ENCODE measurements at places on chromosomes 1 and 21.

DNA sequence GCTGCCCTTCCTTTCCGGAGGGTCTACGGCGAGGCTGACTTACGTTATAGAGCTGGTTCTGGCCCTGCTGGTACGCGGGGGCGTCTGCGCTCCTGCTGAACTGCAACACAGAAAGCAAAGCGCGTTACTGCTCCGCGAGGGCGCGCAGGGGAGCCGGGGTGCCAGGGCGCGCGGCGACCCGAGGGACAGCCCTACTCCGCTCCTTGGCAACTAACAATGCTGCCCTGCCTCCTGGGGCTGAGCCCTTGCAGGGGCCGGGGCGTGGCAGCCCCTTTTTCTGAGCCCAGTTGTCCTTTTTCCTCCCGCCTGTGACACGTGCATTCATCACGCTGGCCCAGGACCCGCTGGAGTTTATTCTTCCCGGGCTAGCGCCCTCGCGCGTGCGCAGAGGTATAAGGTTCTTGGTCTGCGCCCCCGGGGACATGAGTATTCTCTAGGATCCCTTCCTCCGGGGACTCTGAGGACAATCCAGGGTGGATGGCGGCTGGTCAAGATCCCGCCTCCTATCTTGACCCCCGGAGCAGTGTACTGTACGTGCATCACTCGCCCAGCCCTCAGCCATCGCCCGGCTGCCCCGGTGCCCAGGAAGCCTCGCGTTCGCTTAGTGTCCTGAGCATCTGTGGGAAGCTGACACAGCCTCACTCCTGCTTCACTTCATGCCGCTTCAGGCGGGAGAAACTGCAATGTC lies 78.9 kb downstream of the CD247 start:
- DNase-seq = peak; percentile 63

GRCh38 chr1:84525779-84526178 lies 19.4 kb upstream of the GNG5 start:
- DNase-seq = no peak

DNA sequence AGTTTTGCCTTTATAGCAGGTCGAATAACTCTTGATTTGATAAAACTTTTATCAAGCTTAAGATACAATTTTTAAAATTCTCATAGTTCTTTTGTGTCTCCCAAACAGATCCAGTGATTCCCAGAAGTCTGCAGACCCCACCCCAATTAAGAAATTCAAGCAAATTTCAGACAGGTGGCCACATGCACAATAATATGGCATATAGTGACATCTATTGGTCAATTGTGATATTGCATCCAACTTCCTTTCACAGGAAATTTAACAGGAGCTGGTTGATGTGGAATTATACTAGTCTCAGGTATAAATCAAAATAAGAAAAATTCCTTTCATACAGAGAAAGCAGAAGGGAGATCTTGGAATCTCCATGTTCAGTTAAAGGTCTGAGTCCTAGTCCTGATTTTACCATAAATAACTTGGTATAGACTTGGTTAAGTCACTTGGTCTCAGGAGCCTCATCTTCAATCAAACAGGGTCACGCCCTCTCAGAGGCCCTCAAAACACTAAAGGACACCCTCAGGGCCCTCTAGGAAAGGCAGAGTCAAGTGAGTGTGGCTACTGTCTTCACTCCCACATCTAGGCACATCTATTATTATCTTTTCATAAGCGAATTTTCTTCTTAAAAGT lies 24.1 kb downstream of the PIGM start:
- DNase-seq = no peak

- no peak for DNase-seq
These were observed 5.6 kb downstream of the TMEM61 start for GRCh38 chr1:54986025-54986424.

- DNase-seq = no peak
These were observed 211.2 kb downstream of the SETD4 start for GRCh38 chr21:35849144-35849543.

DNA sequence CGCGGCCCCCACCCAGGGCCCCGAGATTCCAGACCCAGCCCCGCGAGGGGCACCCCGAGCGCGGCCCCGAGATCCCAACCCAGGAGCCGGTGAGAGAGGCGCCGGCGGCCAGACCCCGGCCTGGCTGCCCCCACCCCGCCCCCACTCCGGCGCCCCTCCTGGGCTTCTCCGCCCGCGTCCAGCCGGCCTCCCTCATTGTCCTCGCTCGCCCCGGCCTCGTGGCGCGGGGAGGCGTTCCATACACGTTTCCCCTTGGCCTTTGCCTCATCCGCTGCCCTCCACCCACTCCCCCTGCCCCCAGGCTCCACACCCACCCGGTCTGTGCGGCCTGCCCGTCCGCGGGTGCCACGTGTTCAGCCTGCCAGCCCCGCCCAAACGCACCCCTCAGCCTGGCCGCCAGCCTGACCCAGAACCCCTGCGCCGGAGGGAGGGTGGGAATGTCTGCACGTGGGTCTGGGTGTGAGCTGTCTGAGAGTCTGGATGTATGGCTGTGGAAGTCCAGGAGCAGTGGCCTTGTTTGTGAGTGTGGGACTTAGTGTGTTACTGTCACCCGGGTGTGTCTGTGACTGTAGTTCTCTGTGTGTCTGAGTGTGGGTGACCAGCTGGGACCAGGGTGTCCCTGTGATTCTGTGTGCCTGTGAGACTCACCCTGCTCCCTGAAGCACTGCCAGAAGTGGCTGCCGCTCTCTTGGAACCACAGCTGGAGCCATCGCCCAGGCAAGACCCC lies 681 bp downstream of the B4GALT2 start:
- DNase-seq = peak; percentile 61

DNA sequence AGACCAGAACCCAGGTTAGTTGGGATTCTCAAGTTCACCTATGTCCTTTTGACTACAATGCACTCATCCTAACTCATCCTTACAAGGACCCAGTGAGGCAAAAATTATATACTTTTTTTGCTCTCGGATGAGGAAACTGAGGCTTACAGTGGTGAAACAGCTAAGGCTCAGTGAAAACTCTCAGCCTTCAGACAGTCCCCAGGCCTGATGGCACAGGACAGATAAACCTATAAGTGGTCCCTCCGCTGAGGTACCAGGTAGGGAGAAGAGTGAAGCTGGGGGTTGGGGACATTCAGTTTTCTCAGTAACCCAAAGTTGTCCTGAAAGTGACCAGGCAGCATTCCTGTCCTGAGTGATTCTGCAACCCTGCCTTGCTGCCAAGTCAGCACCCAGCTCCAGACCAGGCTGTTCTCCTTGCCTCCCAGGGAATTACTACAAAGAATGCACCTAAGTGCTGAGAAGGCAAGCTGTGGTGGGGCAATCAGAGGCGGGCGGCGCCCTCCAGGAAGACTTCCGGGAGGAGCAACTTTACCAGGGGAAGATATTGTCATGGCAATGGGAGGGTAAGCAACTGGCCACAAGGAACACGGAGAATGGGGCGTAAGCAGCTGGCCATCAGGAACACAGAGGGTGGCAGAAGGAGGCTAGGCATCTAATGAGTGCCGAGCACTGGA lies 4.6 kb downstream of the TENT5B start:
- DNase-seq = no peak

GRCh38 chr21:39144191-39144590 lies 39.1 kb downstream of the PSMG1 start:
- DNase-seq = no peak

DNA sequence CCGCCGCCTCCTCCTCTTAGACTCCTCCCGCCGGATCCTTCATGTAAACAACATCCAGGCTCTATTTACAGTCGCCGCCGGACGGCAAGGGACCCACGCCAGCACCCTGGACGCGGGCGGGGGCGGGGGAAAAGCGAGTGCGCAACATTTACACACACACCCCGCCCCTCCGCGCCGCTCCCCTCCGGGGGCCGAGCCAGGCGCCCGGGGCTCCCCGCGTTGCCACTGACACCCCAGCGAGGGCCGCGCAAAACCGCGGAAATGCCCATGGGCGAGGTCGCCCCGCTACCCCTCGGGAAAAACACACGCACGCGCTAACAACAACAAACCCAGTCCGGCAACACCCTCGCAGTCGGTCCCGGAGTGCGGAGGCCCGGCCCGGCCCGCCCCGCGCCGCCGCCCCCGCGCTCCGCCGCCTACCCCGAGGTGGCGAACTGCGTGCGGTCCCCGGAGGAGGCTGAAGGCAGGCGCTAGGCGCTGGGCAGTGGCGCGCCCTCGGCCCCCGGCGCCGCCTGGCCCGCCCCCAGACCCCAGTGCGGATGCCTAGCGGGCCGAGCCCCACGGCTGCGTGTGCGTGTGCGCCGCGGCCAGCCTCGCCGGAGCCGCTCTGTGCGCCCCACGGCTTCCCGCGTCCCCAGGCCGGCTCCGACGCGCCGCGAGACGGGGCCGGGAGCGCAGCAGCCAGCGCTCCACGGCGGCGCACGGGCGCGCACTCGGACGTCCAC lies 81.1 kb upstream of the AK4 start:
- DNase-seq = peak; percentile 72

- no peak for DNase-seq
These were observed 65.9 kb upstream of the ATP5PO start for GRCh38 chr21:33981391-33982101.

DNA sequence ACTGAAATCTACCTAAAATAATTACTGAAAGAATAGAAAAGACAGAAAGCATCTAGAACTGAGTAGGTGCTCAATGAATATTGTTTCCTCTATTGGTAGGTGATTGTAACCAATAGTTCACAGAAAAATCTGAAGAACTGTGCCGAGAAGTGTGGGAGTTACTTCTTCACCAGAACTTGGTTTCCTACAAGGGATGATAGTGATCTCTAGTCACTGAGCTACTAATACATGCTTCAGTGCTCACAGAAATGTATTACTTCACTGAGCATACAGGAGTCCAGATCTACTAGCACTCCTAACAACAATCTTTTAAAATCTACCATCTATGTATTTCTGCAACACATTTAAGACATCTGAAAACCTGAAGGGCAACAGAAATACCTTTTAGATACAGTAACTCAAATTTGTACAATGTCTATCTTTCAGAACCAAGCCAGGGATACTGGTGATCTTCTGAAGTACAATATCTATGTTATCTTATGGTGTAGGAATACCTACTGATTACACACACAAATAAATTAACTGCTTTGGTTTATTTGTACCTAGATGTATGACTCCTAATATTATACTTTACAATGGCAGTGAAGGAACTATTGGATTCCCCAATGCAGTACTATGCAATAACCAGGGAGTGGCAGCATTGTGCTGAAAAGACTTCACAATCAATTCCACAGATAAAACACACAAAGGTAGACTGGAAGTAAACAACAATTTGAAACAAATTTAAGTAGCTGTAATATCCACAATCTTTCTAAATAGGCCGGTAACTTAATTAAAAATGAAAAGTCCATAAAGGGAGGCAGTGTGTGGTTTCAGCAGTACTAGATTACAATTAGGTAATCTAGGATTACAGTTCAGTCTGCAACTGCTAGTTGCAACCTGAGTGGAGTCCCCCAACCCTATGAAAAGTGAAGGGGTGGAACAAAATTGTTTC lies 243.0 kb downstream of the SLC45A1 start:
- no peak for DNase-seq

GRCh38 chr1:231037585-231038517 lies 2.2 kb downstream of the FAM89A start:
- no peak for DNase-seq

DNA sequence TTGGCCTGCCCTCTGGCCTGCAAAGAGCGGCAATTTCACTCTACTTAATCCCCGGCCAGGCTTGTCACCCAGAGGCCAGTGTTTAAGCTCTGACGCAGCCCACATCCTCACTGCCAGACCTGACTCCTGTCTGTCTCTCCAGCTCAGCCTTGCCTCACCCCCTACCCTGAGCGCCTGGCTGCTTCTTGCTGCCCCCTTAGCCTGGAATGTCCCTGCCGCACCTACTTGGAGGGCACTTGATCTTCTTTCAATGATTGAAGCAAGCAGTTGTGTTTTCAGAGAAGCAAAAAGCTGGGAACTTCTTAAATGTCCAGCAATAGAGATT lies 87.4 kb upstream of the ZBTB40 start:
- no peak for DNase-seq

DNA sequence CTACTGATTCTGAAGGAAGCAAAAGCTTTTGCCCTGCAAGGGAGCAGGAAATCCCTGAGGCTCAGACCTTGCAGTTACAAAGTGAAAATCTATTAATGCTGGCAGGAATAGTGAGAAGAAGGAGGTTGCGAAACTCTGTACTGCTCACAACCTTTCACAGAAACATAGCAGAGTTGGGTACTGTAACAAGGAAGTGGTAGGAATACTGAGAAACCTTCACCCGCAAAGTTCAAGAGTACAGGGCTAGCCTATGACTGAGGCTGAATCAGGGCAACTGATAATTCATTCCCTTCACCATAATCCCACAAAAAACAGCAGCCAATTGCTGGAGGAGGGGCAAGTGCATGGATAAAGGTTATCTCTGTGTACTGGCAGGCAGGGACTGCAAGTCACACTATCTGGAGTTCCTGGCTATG lies 23.9 kb upstream of the KCTD3 start:
- no peak for DNase-seq

DNA sequence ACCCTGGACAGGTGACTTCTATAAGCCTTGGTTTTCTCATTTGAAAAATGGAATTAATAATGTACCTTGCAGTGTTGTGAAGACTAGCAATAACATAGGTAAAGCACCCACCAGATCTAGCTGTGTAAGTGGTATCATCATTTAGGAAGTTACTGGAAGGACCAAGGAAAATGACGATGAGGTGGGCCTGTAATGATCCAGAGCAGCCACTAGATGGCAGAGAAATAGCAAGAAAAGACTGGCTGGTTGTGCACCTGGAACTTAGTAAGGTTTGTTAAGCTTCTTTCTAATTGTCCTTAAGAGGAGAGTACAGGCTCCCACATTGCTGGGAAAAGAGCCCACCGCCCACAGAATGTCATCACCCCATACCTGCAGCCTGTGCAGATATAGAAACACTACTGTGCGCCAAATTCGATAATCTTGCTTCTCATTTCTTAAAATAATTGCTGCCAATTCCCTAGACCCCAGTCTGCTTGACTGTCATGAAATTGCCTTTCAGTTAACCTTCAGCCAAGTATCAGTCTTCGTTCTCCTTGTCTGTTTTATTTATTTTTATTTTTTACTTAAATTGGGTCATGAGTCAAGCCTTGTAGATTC lies 37.2 kb downstream of the WNT4 start:
- no peak for DNase-seq

DNA sequence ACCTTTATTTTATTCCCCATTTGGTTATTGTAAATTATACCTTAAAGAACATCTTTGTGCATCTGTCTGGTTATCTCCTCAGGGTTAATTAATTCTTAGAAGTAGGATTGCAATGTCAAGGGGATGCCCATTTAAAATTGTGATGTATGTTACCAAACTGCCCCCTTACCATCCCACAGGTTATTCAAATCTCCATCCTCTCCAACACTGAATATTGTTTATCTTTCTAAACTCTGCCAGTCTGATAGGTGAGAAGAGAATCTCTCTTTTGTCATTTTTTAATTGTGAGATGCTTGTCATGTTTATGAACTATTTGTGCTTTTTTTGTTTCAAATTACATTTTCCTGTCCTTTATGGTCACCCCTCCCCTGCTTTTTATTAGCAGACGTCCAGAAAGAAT lies 55.8 kb downstream of the VWA5B1 start:
- no peak for DNase-seq

DNA sequence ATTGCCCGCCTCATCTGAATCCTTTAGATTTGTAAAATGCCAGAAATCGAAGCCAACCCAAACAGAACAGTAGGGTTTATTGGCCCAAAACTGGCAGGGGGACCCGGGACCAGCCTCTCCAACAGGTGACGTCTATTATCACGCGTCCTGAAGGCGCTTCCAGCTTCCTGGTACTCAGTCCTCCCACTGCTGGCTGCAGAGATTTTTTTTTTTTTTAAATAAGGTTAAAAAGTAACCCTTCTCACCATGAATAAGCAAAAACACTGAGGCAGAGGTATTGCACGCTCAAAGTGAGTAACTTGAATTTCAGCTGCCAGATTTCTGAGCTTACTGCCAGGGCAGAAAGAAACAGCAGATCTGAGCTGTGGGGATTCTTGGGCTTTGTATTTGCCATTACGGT lies 54.4 kb upstream of the GCLM start:
- no peak for DNase-seq

GRCh38 chr1:116826818-116827606 lies 72.8 kb downstream of the CD2 start:
- DNase-seq = peak; percentile 78

Measured in activated naive CD8-positive, alpha-beta T cell treated with anti-CD3 and anti-CD28 coated beads for 36 hours (primary cell).